Activated CD4-positive, alpha-beta T cell treated with anti-CD3 and anti-CD28 coated beads, Interleukin-2, amount 10 ng/mL, durations not matched to agents 7 days and 5 days (primary cell): ENCODE measurements at places on chromosomes 3 and 15. TPM values are rescaled to one million over a fixed set of nuclear protein-coding genes. Genes with fewer than 3 reads are reported as not detected.

Gene INKA1
- total RNA-seq: 0.46 TPM

Gene UBAP1L
- total RNA-seq: 5.3 TPM

Gene IGF2BP2
- total RNA-seq: 0.62 TPM

Gene MUSTN1
- total RNA-seq: not detected

Gene SAMMSON
- not detected for total RNA-seq

Gene CASR
- total RNA-seq: not detected

Gene MORC1
- total RNA-seq: not detected

Gene CHSY1
- 32.5 TPM for total RNA-seq

Gene EOGT
- total RNA-seq: 14.7 TPM

Gene SLC28A2
- not detected for total RNA-seq

Gene TM4SF18
- not detected for total RNA-seq

Gene DBR1
- 21.5 TPM for total RNA-seq
